ENCODE measurements at places on chromosomes 7 and 10.

GRCh38 chr7:29988424-29989256 is 961 bp downstream of the SCRN1 start:
- DNase-seq, result peak; percentile 75

GRCh38 chr7:114919587-114919986 is 2.3 kb upstream of the MDFIC start:
- DNase-seq, result no peak

DNA sequence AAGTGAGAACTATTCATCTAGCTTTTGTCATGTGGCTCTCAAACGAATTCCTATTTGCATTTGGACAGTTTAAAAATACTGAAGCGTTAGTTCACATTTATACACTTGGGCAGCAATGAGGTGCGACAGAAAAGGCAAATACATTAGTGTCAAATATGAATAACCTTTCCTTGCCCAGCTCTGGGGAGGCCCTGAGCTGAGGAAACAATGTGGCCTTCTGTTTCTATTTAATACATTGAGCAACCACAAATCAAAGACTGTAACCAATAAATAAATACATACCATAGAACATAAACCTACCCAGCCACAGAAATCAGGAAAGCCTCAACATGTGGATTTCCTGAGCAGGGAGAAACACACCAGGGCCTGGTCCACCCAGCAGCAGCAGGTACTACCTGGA is 585.2 kb downstream of the PARD3 start:
- no peak for DNase-seq

DNA sequence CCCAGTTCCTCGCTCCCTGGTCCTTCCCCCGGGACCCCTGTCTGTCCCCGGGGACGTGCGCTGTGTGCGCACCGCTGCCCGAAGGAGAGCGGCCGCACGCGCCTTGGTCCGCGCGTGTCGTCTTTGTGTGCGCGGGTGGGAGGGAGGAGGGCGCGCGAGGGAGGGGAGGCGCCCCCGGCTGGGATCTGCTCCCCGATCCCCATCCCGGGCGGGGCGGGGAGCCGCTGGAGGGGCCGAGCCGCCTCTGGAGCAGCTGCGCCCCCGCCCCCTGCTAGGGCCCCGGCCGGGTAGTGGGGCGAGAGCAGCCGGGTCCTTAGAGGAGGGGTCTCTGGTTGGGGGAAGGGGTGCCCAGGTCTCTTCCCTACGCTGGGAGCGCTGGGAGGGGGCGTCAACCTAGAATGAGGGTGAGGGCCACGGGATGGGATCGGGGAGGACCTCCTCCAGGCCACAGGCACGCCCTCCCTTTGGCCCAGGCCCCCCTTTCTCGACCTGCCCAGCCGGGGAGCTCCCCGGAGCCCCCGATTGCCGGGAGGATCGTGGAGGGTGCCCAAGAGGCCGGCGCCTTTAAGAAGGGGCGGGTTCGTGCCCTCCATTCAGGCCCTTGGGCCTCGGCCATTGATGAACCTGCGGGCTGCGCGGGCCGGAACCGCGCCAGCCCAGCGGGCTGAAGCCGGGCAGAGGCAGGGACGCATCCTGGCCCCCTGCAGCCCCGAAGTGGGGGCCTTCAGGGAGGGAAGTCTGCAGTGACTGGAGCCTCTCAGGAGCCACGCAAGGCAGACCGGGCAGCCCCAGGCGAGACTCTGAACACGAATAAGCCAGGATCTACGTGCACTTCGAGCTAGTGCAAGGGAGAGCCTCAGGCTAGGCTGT is 678 bp downstream of the SH2B2 start:
- DNase-seq, result no peak

- DNase-seq, result no peak
Measured at GRCh38 chr7:157832421-157832820, 495.6 kb downstream of the DNAJB6 start.

- DNase-seq, result peak; percentile 89
Measured at GRCh38 chr10:102796407-102797176, 40.6 kb downstream of the CYP17A1 start.

GRCh38 chr7:101243646-101244374 is 1.1 kb downstream of the FIS1 start:
- DNase-seq, result no peak

DNA sequence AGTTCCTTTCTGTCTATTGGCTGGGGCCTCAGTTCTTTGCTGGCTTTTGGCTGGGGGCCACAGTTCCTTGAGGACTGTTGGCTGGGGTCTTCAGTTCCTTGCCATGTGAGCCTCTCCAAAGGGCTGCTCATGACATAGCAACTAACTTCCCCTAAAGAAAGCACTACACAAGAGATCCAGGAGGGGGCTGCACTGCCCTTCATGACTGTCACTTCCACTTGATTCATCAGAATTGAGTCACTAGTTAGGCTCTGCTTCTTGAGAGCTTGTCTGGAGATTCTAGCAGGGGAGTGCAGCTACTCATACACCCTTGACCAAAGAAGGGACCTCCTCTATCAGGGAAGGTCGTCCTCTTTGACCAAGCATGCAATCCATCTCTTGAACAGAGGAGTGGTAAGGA is 38.0 kb upstream of the MKX start:
- no peak for DNase-seq

GRCh38 chr10:104646146-104646545 is 5.1 kb downstream of the SORCS3 start:
- no peak for DNase-seq

GRCh38 chr7:36943591-36944435 is 219.5 kb upstream of the AOAH start:
- no peak for DNase-seq

DNA sequence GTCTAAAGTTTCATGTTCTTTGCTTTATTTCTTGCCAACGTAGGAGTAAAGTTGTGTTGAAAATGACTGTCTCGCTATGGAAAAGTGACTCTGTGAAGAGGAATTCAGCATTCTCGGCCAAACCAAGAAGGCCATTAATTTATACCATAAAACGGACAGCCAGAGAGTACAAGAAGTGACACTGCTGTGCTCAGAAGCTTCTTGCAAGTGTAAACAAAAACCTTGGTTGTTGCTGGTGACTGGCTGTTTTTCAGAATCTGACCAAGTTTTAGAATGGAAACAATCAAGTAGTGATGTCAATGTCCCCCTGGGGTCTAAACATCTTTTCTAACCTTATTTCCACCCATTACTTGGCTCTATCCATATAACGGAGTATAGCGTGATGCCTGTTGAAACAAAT is 201.9 kb downstream of the INHBA start:
- DNase-seq, result no peak

DNA sequence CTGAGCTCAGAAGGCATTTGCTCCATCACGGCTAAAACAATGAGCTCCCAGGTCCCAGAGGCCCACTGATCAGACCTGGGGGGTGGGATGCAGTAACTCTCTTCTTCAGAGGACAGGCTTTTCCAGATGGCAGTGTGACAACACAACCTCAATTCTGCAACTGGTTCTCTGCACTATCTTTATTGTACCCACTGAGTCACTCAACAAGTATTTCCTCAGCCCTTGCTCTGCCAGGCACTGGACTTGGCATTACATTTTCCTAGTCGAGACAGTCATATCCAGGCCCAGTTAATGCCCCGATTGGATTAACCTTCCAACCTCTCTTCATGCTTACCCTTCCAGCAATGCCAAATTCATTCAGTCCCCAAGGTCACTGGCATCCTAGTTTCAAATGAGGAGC is 72.6 kb downstream of the JAZF1 start:
- no peak for DNase-seq

- DNase-seq, result no peak
Measured at GRCh38 chr10:25508112-25508815, 333.5 kb downstream of the GPR158 start.

DNA sequence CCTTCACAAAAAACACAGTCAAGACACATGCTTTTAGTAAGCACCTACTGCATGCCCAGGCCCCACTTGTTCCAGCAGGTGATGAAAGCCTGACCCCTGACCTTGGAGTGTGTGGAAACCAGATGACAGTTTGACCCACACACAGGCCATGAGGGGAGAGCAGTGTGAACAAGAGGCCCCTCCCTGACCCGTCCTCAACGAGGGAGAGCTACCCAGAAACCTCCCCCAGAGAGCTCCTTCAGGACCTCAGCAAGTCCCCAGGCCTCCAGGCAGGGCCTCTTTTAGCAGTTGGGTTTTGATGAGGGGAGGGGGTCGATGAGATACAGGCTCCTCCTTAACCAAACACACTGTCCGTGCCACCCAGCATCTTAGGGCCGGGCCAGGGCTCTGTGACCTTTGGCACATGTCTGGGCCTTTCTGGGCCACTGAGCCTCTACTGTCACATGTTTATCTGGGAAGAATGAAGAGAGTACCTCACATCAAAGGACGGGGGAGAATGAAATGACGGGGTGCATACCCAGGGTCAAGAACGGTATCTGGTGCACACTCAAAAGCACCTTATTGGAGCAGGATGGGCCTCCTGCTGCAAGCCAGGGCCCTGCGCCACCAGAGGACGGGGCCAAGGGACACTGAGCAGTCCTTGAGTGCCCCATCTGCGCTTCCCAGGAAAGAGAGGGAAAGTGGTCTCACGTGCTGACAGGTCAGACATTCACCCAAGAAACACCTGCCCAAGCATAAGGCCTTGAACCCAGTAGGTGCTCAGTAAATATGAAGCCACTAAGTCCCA is 202.6 kb upstream of the ZMIZ1 start:
- DNase-seq, result no peak

DNA sequence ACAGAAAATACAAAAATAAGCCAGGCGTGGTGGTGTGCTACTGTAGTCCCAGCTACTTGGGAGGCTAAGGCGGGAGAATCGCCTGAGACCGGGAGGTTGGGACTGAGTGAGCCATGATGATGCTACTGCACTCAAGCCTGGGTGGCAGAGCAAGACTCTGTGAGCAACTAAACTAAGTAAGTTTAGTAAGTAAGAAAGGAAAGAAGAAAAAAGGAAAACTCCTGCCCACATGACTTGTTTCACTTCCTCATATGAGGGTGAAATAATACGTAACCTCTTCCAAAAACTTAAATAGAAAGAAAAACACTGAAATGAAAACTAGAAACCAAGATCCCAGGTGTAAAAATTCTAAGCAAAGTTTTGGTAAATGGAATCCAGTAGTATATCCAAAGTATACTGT is 79.6 kb downstream of the LARP4B start:
- no peak for DNase-seq

GRCh38 chr7:57404343-57404966 is 45.5 kb upstream of the ZNF716 start:
- no peak for DNase-seq

GRCh38 chr7:45306752-45307305 is 149.2 kb downstream of the RAMP3 start:
- DNase-seq, result no peak

GRCh38 chr10:5449227-5449626 is 36.9 kb downstream of the NET1 start:
- DNase-seq, result no peak

DNA sequence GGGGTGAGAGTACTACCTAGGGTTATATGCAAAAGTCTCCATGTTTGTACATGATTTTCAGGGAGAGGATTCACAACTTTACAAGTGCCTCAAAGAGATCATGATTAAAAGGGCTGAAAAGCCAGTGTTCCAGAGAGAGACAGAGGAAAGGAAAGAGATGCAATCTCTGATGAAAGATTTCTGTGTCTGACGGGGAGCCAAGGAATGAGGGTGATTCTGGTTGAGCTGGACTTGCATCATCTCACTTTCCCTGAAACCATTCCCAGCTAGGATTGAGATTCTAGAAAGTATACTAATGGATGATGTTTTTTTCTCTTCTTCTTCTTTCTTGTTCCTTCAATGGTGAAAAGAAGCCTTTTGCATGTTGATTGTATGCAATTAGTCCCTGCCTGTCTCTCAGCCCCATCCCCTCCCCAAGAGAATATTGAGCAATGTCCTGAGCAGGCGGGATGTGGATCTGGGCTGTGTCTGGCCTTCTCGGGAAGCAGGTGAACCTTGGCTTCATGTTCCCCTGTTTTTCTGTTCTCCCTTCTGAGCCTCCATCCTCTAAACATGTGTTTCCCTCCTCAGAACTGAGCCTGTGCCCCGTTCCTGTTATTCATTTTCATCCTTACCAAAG is 186.1 kb downstream of the ZNF365 start:
- no peak for DNase-seq

GRCh38 chr10:12637649-12638048 is 288.3 kb downstream of the CAMK1D start:
- no peak for DNase-seq
